Fibroblast of pulmonary artery (primary cell): ENCODE measurements at places on chromosomes 6 and 20.
A peak's percentile ranks its signal among the peaks of the same experiment; 100 is the strongest.

GRCh38 chr20:4829514-4830215, 108.0 kb downstream of the PRND start:
- DNase-seq = no peak

GRCh38 chr20:58702161-58702510, 9.5 kb downstream of the NPEPL1 start:
- DNase-seq = no peak

DNA sequence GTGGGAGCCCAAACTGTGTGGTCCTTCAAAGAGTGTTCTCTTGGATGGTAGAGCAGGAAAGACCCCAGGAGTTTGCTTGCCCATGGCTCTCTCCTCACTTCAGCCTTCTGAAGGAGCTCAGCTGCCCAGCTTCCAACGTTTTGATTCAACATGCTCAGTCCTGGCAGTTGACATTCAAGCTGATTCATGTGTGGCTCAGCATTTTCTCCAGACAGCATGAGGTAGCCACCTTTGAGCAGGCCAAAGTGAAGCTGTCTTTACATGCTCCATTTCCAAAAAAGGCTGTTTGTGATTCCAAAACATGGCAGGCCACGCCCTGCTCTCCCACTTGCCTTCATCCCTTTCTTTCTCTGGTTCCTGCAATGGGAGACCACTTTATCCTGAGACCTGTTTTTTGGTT, 280.2 kb downstream of the TBC1D7 start:
- DNase-seq = no peak

GRCh38 chr6:89749918-89750317, 69.7 kb downstream of the MDN1 start:
- DNase-seq = no peak

DNA sequence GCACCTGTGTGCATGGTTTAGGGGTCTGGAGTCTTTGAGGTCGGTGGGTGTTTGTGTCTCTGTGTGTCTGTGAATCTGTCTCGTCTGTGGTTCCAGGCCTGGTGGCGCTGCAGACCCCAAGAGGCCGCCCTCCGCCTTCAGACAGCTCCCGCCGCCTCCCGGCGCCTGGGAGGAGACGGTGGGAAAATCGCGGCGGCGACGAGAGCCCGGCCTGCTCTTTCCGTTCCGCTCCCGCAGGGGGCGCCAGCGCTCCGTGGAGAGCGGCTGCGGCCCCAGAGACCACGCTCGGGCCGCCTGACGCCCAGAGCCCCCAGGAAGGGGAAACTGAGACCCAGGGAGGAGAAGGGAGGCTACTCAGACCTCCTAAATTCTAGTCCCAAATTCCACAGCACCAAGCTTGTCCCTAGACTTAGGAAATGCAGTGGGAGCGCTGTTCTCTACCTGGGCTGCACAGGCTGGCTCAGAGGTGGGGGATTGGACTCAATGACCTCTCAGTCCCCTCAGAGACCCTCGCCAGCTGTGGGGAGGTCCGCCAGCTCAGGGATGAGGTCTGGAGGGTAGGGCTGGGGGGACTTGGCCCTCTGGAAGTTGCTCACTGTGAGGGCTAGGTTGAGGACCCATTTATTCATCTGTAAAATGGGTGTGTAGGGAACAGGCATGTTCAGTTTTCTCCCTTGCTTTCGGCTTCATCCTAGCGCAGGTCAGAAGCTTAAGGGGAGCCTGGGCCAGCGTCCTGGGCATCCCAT, 36.9 kb upstream of the BLCAP start:
- peak; percentile 18 for DNase-seq

DNA sequence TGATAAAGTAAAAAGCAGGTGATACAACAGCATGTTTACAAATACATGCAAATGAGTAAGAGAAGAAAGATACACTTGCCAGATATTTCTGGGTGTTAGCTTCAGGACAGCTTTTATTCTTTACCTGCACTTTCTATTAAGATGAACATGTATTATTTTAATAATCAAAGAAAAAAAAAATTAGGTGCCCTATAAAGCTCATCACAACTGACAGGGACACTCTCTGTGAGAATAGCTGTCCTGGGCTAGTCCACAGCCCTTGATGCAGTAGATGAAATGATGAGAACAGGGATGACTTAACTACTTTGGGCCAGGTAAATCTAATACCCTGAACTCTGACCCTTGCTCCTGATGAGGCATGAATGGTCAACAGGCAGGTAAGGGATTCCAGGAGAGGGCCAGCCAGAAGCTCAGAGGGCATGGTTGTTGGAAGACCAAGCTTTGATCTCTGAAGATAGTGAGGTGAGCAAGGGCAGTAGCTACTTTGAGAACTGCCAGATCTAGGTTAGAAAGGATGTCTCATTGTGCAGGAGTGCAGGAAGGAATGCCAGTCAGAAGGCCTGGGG, 15.6 kb downstream of the NSFL1C start:
- no peak for DNase-seq

- no peak for DNase-seq
Measured at GRCh38 chr20:32289661-32290431, 12.4 kb downstream of the KIF3B start.

DNA sequence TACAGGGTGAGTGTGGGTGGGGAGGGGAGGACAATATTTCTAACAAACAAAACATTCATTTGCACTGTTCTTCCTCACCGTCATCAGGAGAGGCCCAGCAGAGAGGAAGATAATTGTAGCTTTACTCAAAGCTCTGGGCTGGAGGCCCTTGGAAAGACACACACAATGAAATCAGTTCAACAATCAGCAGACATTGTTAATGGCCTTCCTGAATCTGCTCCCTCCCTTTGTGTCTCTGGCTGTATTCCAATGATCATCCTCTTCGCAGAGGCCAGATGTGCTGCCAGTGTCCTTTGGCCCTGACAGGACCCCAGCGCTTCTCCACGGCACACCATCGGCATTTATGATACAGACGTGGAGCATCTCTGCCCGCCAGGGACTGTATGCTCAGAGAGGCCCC, 44.6 kb upstream of the LRFN2 start:
- DNase-seq = no peak

DNA sequence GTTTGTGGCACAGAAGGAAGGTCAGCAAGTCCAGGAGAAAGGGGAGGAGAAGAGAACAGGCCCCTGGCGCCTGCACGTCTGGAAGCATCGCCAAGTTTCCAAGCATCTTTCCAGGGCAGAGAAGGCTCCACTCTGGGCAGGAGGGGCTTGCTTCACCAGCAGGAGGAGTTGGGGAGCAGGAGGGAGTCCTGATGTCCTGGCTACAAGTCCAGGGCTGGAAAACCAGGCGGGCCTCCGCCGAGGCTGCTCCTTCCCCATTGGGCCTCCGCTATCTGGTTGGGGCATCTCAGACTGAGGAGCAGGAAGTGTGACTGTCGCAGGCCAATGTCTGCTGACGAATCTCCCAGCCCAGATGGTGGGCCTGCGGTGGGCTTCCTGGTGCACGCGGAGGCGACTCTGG, 421.9 kb downstream of the PREX1 start:
- DNase-seq = no peak

DNA sequence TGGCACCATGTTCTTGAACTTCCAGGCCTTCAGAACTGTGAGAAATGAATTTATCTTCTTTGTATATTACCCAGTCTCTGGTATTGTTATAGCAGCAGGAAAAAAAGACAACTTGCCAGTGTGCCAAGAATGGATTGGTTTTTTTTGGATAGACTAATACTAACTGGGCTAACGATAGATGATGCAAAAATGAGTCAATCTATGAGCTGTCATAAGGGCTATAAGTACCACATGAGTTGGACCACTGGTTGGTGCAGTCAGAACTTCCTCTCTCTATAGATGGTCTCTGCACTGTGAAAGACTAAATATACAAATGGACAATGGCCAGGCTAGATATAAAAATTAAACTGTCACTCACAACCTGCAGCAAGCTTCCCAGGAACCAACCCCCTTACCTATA, 87.6 kb upstream of the COL21A1 start:
- peak; percentile 87 for DNase-seq

DNA sequence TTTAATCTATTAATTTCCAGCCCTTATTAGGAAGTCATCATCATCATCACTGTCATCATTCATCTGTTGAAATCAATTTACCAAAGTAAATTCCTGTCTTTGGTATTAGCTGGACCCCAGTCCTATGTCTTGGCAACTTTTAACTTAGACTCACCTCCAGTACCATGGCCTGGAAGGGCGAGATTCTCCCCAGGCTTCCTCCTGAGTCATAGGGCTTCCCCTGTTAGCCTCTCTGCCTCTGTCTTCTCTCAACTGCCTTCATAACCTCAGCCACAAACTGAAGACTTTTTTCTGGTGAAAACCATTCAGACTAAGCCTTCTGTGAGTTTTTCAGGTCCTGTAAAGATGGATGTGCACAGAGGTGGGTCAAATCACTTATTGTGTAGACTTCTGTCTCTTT, 95.0 kb downstream of the NKAIN2 start:
- no peak for DNase-seq

DNA sequence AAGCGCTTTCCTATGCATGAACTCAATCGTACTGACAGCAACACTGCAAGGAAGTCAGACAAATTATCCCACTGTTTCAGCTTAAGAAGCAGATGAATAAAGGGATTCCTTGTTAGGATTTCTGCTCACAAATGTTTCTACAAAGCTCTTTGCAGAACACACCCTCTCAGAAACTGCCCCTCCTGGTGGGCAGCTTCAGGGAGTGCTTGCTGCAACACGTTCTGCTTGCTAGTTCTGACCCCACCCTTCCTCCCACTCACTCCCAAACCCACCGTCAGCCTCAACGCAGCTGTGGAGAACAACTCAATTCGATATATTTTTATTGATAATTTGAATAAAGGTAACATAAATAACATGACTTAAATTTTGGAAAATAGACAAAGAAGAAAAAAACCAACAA, 250.8 kb upstream of the PRDM1 start:
- DNase-seq = peak; percentile 3

GRCh38 chr20:44481719-44482416, 6.2 kb downstream of the TTPAL start:
- no peak for DNase-seq

GRCh38 chr6:113340371-113340770, 516.8 kb upstream of the MARCKS start:
- DNase-seq = no peak

- DNase-seq = no peak
Measured at GRCh38 chr20:62627901-62628612, 14.2 kb upstream of the SLCO4A1 start.
